Immature natural killer cell (primary cell): ENCODE measurements at places on chromosomes 13 and 19. TPM values are rescaled to one million over a fixed set of nuclear protein-coding genes. Genes with fewer than 3 reads are reported as not detected.

The EIF3K gene
- polyA plus RNA-seq: 456 TPM

The ZNF835 gene
- 0.13 TPM for polyA plus RNA-seq

The CD22 gene
- polyA plus RNA-seq: 0.93 TPM

The PDE4A gene
- 11.1 TPM for polyA plus RNA-seq

The INSL3 gene
- 0.60 TPM for polyA plus RNA-seq
